ENCODE measurements at places on chromosomes 7 and 10.

GRCh38 chr10:113304726-113305125, 248.1 kb upstream of the HABP2 start:
- H3K27me3 ChIP-seq: no peaks in the 10 kb centered on the region
- H3K4me3 ChIP-seq: no peak overlapping the region
- H3K4me1 ChIP-seq: no peaks in the 10 kb centered on the region
- no peak overlapping the region for H3K27ac ChIP-seq
- H3K36me3 ChIP-seq: no peaks in the 10 kb centered on the region

DNA sequence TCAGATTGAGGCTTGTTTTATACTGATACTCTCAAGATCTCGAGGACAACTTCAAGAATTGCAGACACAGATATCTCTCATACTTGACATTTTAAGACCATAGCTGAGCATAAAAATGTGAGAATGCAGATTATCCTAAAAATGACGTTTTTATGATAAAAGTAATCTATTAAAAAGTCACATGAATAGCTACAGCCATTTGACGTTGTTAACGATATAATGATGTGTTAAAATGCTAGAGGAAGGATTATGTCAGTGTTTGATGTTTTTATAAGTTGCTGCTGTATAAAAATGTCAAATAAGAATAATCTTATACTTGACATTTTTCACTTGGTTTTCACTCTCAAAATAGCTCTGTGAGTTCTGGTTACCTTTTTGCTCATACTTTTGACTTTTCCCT, 67.1 kb upstream of the NPVF start:
- no peak for DNase-seq
- no peak overlapping the region for H3K27ac ChIP-seq
- no peaks in the 10 kb centered on the region for H3K4me1 ChIP-seq
- H3K27me3 ChIP-seq: no peaks in the 10 kb centered on the region
- H3K4me3 ChIP-seq: no peak overlapping the region
- no peaks in the 10 kb centered on the region for H3K36me3 ChIP-seq

GRCh38 chr7:99275496-99275895, 2.9 kb downstream of the MYH16 start:
- no peaks in the 10 kb centered on the region for H3K4me1 ChIP-seq
- no peak overlapping the region for H3K27ac ChIP-seq
- no peaks in the 10 kb centered on the region for H3K36me3 ChIP-seq
- no peak overlapping the region for H3K4me3 ChIP-seq

DNA sequence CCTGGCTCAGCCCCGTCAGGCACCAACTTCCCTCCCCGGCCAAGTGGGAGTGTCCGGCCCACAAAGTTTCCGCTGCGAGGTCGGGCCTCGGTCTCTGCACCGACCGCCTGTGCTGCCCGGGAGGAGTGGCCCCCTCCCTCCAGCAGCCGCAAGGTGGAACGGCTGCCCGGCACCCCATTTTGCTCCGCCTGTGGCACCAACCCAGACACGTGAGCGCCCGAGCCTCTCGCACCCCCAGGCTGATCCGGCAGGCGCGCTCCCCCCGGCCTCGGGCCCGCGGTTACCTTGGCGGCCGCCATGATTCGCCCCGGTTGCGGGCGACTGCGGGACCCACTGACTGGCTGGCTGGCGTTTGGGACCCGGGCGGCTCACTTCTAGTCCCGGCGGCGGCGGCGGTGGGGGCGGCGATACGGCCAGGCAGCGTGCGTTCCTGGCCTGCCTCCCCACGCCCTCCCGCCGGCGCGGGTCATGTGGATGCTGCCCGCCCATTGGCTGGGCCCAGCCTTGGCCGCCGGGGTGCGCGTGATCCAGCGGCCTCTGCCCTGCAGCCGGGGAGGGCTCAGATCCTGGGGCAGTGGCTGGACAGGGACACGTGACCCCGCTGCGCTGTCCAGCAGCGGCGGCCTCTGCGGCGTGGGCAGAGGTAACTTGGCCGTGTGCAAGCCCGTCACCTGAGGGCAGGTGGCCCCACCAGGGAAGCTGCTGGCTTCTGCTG, at the start of gene SLC25A13:
Gene SLC25A13, minus strand, starts transcription at position 441 of the 715 bp plus-strand sequence. Its CDS starts 142 bp downstream, at position 299.
- no peaks in the 10 kb centered on the region for H3K36me3 ChIP-seq
- H3K27ac ChIP-seq: peak within 1 kb of the TSS; percentile 98
- H3K4me1 ChIP-seq: peaks cover 32% of the 10 kb centered on the region
- DNase-seq: peak; percentile 93
- H3K27me3 ChIP-seq: no peaks in the 10 kb centered on the region
- H3K4me3 ChIP-seq: peak within 1 kb of the TSS; percentile 91

- no peaks in the 10 kb centered on the region for H3K4me1 ChIP-seq
- no peak for DNase-seq
- no peaks in the 10 kb centered on the region for H3K27me3 ChIP-seq
- H3K27ac ChIP-seq: no peak overlapping the region
- no peak overlapping the region for H3K4me3 ChIP-seq
- peaks cover 12% of the 10 kb centered on the region for H3K36me3 ChIP-seq
These were observed 16.0 kb downstream of the TET1 start for GRCh38 chr10:68576118-68576517.

DNA sequence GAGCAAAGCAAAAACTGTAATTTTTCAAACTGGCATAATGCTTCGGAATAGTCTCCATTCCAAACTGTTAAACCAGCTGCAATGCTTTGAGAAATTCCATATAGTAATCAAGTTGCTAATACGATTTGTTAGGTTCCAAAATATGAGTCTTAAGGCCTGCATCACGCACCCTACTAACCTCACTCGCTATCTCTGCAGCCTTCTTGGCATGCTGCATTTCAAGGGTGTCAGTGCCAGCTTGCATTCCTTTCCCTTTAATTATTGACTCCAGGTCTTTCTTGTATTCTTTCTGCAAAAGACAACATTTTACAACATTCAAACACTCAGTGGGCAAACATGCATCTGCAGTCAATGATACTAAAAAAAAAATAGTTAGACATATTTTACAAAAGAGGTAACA, 61.8 kb downstream of the NEBL start:
- H3K27me3 ChIP-seq: no peaks in the 10 kb centered on the region
- DNase-seq: no peak
- H3K27ac ChIP-seq: no peak overlapping the region

- H3K36me3 ChIP-seq: no peaks in the 10 kb centered on the region
- no peak overlapping the region for H3K27ac ChIP-seq
- H3K27me3 ChIP-seq: no peaks in the 10 kb centered on the region
- H3K4me1 ChIP-seq: no peaks in the 10 kb centered on the region
- DNase-seq: no peak
These were observed 253.9 kb upstream of the FZD8 start for GRCh38 chr10:35896001-35896400.

DNA sequence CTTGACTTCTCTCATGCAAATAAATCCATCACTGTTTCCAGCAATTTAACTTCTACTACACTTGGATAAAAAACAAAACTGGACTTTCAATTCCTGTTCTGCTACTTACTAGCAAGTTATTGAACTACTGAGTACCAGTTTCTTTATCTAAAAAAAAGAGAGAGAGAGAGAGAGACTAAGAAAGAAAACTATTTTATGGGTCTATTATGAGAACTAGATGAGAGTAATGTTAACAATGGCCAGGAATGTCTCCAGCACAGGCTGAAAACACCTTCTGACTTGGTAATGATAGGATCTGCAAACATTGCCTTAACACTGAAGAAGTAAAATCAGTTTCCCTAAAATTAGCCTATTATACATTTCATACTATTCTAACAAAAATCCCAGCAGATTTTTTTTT, 5.2 kb downstream of the TSPAN12 start:
- H3K4me1 ChIP-seq: peaks cover 11% of the 10 kb centered on the region
- H3K27ac ChIP-seq: no peak overlapping the region
- no peak for DNase-seq
- H3K36me3 ChIP-seq: no peaks in the 10 kb centered on the region

GRCh38 chr10:127044186-127044585, 139.0 kb downstream of the DOCK1 start:
- H3K4me1 ChIP-seq: no peaks in the 10 kb centered on the region
- no peak for DNase-seq
- no peaks in the 10 kb centered on the region for H3K27me3 ChIP-seq
- peaks cover 87% of the 10 kb centered on the region for H3K36me3 ChIP-seq

GRCh38 chr7:98420966-98421612, 20.2 kb upstream of the BAIAP2L1 start:
- DNase-seq: peak; percentile 40
- no peak overlapping the region for H3K4me3 ChIP-seq
- no peak overlapping the region for H3K27ac ChIP-seq
- H3K4me1 ChIP-seq: no peaks in the 10 kb centered on the region

GRCh38 chr10:31320550-31321211, 1.7 kb downstream of the ZEB1 start:
- no peaks in the 10 kb centered on the region for H3K36me3 ChIP-seq
- peak overlapping the region; percentile 84 for H3K4me3 ChIP-seq
- peaks cover 30% of the 10 kb centered on the region for H3K4me1 ChIP-seq
- peak; percentile 64 for DNase-seq
- peak overlapping the region; percentile 89 for H3K27ac ChIP-seq
- no peaks in the 10 kb centered on the region for H3K27me3 ChIP-seq

DNA sequence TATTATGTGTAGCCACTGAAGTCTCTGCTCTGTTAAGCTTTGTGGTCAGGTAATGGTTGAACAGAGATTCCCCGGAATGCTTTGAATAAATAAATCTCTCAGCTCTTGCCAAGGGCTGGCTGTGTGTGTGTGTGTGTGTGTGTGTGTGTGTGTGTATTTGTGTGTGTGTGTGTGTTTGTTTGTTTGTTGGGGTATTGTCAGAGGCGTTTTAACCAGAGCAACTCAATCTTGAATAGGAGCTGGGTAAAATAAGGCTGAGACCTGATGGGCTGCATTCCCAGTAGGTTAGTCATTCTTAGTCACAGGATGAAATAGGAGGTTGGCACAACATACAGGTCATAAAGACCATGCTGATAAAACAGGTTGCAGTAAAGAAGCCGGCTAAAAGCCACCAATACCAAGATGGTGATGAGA, 256.2 kb upstream of the CACNA2D1 start:
- H3K4me1 ChIP-seq: no peaks in the 10 kb centered on the region
- H3K27me3 ChIP-seq: no peaks in the 10 kb centered on the region
- DNase-seq: no peak

GRCh38 chr7:73482746-73483145, 39.3 kb downstream of the BAZ1B start:
- H3K27me3 ChIP-seq: no peaks in the 10 kb centered on the region
- DNase-seq: no peak
- no peak overlapping the region for H3K27ac ChIP-seq
- H3K4me1 ChIP-seq: no peaks in the 10 kb centered on the region
- H3K4me3 ChIP-seq: no peak overlapping the region

GRCh38 chr10:77925795-77926565, 575 bp downstream of the DLG5 start:
- H3K4me1 ChIP-seq: peaks cover 27% of the 10 kb centered on the region
- no peaks in the 10 kb centered on the region for H3K36me3 ChIP-seq
- H3K27me3 ChIP-seq: no peaks in the 10 kb centered on the region
- H3K27ac ChIP-seq: peak overlapping the region; percentile 51

GRCh38 chr10:13700473-13701144, 113.8 kb downstream of the PRPF18 start:
- H3K4me1 ChIP-seq: peaks cover 83% of the 10 kb centered on the region
- no peaks in the 10 kb centered on the region for H3K36me3 ChIP-seq
- DNase-seq: no peak
- H3K27me3 ChIP-seq: no peaks in the 10 kb centered on the region

DNA sequence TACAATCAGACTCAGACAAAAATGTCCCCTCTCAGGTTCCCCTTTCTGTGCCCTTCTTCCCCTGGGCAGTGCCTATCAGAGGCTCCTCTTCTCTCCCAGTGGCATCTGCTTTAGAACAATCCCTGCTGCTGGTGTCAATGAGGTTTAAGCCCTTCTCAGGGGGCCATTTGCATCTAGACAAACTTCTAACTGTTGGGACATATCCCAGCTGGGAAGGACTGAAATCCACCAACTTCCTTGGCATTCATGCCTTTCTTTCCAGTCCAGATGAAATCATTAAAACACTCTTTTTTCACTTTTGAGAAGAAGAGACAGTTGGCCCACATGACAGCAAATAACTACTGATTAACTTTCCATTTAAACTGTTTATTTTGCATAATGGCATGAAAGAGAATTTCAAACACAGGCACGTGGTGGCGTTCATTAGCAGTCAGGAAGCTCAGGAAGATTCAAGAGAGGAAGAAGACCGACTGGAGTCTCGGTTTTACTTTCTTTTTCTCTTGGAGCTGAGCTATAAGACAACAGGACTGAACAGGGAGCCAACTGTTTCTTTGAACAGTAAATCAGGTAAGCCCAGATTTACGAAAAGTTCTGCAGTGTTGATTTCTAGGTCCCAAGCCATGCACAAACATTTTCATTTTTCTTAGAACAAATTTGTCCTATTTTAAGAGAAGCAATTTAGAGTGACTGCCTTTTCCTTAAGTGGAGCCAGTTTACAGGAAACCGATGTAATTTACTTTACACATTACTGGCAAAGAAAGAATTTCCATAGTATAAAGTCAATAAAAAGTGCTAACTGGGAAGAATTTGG, at the start of gene GIMAP2:
Gene GIMAP2, plus strand, starts transcription at position 488 of the 811 bp plus-strand sequence. CDS start 1,354 bp downstream, outside the sequence.
- H3K36me3 ChIP-seq: peaks cover 5% of the 10 kb centered on the region
- H3K27me3 ChIP-seq: no peaks in the 10 kb centered on the region
- H3K4me3 ChIP-seq: peak within 1 kb of the TSS; percentile 38
- peak within 1 kb of the TSS; percentile 81 for H3K27ac ChIP-seq
- no peaks in the 10 kb centered on the region for H3K4me1 ChIP-seq

GRCh38 chr7:121440857-121441503, 44.9 kb upstream of the FAM3C start:
- H3K36me3 ChIP-seq: no peaks in the 10 kb centered on the region
- H3K27ac ChIP-seq: peak overlapping the region; percentile 22
- peak overlapping the region; percentile 26 for H3K4me3 ChIP-seq
- peaks cover 13% of the 10 kb centered on the region for H3K4me1 ChIP-seq
- H3K27me3 ChIP-seq: no peaks in the 10 kb centered on the region
- DNase-seq: no peak

DNA sequence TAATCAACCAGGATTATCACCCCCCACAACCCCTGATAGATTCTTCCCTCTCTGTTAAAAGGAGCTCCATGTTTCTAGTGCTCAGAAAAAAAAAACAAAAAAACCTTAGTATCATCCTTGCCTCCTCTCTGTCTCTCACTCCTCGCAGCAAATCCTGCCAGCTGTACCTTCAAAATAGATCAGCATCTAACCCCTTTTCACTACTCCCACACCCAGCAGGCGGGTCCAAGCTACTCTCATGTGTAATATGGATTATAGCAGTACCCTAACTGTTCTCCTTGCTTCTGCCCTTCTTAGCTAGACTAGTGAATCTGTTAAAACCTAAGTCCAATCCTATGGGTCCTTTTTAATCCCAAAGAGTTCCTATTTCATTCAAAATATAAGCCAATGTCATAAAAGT, 667.4 kb downstream of the MAGI2 start:
- no peaks in the 10 kb centered on the region for H3K36me3 ChIP-seq
- no peak overlapping the region for H3K4me3 ChIP-seq
- no peaks in the 10 kb centered on the region for H3K27me3 ChIP-seq

Measured in heart right ventricle (tissue), 16 donors.